Stimulated activated CD8-positive, alpha-beta memory T cell treated with anti-CD3 and anti-CD28 coated beads, Interleukin-15, amount 100 ng/mL, for 4 hours (primary cell): ENCODE measurements at places on chromosomes 5 and 9.

DNA sequence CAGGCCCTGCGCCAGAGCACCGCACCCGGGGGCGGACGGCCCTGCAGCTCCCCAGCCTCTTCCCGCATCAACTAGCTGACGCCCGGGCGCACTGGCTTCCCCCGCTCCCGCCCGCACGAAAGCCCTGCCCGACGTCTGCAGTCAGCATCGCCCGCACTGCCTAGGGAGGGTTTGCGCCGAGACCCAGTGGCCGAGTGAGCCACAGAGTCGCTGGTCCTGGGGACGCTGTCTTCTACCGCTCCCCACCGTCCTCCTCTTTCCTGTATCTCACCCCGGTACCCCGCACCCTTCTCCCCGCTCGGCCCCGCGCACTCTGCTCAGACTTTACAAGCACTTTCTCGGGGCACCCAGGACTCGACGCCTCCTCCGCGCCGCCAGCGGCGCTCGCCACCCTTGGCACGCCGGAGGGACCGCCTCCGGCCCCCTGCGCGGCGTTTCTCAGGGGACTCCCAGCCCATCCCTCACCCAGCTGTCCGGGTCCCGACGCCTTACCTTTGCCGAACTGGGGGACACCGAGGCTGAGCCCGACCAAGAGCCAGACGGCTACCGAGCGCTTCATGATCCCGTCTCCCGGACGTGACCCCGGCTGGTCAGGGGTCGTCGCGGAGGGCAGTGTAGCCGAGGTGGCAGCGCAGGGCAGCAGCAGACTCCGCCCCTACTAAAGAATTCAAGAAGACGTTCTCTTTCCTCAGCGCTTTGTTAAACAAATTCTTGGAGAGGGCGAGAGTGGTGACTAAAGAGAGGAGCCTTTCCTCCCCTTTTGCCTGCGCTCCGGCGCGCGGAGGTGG is 670 bp downstream of the EDIL3 start:
- no peak for DNase-seq

DNA sequence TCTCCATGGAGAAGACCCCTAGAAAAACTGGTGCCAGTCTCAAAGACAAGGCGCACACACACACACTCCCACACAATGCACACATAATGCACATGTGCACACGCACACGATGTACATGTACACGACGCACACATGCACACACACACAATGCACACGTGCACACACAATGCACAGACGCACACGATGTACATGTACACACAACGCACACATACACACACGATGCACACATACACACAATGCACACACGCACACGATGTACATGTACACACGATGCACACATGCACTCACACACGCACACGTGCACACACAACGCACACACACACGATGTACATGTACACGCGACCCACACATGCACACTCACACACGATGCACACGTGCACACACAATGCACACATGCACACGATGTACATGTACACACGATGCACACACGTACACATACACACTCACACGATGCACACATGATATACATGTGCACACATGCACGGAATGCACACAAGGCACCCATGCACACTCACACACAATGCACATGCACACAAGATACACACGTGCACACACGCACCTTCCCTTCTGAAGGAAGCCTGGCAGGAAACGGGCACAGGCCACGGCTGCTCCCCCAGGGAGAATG is 76.5 kb downstream of the VAV2 start:
- DNase-seq, result no peak

GRCh38 chr9:73565833-73566465 is 414.3 kb downstream of the ANXA1 start:
- no peak for DNase-seq

DNA sequence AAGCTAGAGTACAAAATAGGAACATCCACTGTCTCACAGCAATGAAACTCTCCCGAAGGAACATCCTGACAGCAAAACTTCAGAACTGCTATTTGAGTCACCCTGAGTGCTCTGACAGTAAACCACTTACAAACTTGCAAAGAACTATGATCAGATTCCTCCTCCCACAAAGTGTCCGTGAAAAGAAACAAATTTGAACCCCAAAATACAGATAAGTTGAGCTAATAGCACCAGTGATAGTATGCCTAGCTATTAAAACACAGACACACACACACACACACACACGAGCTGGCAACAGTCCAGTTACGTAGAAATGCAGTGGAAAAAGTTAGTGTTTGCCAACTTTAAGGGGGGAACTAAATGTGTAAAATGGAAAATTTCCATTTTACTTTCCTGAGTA is 3.1 kb upstream of the GLIS3 start:
- no peak for DNase-seq

DNA sequence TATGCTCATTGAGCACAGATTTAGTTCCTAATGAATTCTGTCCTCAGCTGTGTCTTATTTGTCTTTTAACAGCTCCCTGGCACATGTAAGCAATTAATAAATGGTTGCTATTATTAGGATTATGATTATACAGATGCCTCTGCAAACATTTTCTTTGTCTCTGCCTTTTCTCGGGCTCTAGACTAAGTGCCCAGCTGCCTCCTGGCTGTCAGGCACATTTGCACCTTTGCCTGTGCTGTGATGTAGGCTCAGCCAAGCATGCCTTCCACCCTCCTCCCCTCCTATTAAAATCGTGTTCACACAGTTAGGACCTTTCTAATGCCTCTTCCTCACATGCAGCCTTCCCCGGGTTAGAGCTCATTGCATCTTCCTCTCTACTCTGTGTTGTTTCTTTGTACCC is 25.7 kb downstream of the NPR3 start:
- no peak for DNase-seq

GRCh38 chr5:150593593-150593992 is 46.9 kb upstream of the SYNPO start:
- no peak for DNase-seq

DNA sequence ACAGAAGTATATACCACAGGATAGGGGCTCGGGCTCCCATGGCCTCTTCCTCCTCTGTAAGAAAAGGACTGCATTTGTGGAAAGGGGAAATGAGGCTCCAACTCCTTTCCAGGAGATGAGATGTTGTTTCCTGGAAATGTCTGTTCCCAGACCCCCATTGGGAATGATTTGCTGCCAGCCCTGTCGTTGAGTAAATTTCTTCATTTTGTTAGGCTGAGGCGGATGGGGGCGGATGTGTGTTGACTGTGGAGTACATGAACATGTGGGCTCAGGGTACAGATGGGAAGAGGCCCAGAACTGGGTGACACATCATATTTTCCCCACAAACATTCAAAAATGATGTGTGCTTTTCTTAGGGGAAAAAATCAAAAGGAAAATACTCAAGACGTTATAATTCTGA is 28.8 kb upstream of the TNFAIP8 start:
- peak; percentile 26 for DNase-seq

DNA sequence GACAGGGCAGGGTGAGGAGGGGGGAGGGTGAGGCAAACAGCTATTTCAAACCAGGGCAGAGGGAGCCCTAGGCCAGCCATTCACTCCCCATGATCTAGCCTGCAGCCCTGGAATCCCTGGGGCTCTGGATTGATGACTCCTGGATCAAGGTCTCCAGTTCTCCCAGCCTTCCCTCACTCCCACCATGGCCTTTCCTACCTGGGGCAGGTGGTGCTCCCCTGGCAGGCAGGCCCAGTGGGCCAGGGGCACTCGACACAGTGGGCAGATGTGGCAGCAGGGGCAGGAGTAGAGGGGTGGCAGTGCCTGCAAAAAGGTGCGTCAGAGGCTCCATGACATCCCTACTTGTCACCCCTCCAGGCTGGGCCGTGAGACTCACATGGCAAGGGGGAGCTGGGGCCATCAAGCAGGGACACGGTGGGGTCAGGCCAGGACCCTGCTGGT is 6.0 kb downstream of the KIF12 start:
- no peak for DNase-seq

DNA sequence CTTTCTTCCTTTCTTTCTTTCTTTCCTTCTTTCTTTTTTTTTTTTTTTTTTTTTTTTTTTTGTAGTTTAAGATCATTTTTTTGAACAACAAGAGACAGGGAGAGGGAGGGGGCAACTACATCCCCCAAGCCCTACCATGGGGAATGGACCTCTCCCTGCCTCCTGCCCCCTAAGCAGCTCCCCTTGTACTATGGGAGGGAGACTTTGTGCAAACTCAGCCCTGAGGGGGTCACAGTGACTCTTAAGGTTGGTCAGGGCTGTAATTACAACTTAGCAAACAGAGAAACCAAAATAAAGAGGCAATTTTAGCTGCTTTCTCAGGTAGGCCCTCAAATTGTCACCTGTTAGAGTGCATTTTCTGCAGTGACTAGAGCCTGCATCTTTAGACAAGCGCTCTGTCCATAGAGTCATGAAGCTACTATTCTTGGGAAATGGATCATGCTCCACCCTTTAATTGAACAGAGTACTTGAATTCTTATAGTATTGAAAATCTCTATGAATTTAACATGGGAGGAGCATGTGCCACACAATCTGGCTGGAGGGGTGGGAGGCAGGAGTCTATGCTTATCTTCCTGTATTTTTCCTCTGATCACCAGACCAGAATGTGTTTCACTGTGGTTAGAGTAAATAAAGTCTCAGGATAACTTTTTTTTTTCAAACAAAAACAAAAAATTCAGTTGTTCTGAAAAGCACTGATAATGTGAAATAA is 24.3 kb upstream of the PIK3R1 start:
- no peak for DNase-seq

DNA sequence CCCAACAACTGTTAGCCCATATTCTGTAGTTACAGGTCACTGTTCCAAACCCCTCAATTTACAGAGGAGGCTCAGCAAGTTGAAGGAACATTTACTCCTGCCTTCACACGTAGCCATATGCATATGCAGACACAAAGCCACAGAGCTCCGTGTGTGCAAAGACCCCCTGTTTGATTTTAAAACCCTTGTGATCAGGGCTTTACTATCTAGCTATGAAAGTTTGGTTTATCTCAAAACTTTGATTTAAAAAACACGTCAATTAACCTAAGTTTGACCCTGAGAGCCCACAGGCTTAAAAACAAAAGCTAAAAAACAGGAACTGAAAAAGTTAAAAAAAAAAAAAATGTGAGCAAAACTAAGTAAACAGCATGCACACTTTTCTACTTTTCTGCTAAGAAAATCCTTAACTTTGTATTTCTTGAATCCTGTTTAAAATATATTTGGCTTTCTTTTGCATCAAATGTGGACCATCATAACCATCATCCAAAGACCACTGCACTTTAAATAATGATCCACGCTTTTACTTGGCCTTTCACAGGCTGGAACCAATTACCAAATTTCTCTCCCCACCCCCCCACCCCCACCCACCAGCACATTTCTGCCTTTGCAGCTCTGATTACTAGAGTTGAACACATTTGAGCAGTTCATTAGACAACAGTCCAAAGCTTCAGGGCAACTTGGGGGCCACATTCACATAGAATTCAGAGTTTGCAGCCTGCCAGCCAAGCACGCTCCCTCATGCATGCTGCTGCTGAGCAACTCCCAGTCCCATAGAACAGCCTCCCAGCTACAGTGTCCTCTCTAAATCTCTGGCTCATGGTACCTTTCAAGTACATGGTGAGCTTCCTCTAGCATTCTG is 128.8 kb upstream of the MAP3K1 start:
- no peak for DNase-seq
